IMR-90 (cell line): ENCODE measurements at places on chromosomes 11 and 22. TPM values are rescaled to one million over a fixed set of nuclear protein-coding genes. Genes with fewer than 3 reads are reported as not detected.

DNA sequence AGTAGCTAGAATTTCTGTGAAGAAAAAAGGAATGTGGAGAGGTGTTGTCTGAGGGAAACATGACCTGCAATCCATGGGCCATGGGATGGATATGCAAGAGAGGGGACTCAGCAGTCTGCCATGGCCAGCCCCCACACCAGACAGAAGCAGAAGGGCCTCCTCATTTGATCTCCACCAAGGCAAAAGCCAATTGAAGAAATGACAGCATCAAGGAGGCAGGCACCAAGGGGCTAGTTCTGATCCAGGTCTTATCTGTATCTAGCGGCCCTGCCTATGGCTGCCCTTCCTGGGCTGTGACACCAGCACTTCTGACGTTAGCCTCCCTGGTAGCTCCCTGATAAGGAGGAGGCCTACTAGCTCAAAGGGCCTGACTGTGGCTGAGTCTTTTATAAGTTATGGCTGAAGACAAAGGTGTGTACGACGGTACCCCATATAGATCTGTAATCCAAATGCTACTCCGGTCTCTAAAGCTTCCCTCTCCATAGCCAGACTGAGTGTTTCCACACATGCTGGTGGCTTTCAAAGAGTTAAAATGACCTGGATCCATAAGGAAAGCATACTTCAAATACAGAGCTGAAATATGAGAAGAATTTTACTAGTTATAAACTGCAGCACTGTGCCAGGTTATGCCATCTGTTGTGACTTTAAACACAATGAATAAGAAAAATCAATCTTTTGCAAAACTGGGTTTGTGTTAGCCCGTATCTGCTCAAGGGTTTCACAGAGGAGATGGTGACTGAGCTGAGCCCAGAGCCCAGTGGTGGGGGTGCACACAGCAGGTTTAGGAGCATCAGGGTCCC lies 34.4 kb downstream of the HIRA start:
- DNase-seq: no peak
- H3K4me3 ChIP-seq: no peak overlapping the region
- H3K36me3 ChIP-seq: peaks cover 58% of the 10 kb centered on the region
- no peaks in the 10 kb centered on the region for H3K27me3 ChIP-seq

- H3K27ac ChIP-seq: no peak overlapping the region
- DNase-seq: no peak
- no peaks in the 10 kb centered on the region for H3K27me3 ChIP-seq
- no peaks in the 10 kb centered on the region for H3K4me1 ChIP-seq
Observed at GRCh38 chr22:48796310-48797015, 1031.2 kb downstream of the BRD1 start.

- DNase-seq: no peak
- no peaks in the 10 kb centered on the region for H3K27me3 ChIP-seq
- no peaks in the 10 kb centered on the region for H3K4me1 ChIP-seq
- no peak overlapping the region for H3K27ac ChIP-seq
- no peak overlapping the region for H3K4me3 ChIP-seq
Observed at GRCh38 chr11:31720225-31720624, 90.9 kb downstream of the PAX6 start.

DNA sequence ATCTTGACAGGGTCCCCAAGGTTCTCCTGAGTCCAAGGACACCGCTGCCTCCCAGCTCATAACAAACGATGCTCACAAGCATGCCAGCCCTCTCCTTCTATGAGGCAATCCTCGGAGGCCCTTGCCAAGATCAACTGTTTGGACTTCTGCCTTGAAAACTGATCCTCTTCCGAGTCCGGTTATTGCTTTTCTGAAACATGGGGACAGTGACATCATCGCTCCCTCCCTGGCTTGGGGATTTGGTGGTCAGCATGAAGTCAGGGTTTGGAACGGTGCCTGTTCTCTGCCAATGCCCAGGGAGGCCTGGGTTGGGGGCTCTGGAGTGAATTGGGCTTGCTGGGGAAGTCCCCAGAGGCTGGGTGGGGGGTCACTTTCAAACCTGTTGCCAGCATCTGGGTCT lies 149.3 kb downstream of the FBXO7 start:
- H3K27me3 ChIP-seq: no peaks in the 10 kb centered on the region
- H3K36me3 ChIP-seq: no peaks in the 10 kb centered on the region
- H3K4me3 ChIP-seq: no peak overlapping the region
- peaks cover 42% of the 10 kb centered on the region for H3K4me1 ChIP-seq
- DNase-seq: peak; percentile 98

DNA sequence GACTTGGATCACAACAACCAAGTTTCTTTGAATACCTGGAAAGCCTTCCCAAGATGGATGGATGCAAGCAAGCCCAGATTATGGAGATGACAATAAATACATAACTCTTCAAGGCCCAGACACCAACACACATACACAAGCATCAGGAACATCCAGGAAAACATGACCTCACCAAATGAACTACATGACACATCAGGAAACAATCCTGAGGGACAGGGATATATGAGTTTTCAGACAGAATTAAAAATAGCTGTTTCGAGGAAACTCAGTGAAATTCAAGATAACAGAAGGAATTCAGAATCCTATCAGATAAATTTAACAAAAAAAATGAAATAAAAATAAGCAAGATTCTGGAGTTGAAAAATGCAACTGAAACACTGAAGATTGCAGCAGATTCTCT lies 659.4 kb downstream of the METTL15 start:
- H3K4me3 ChIP-seq: no peak overlapping the region
- H3K27me3 ChIP-seq: no peaks in the 10 kb centered on the region
- peak; percentile 59 for DNase-seq
- H3K36me3 ChIP-seq: no peaks in the 10 kb centered on the region
- H3K4me1 ChIP-seq: peaks cover 4% of the 10 kb centered on the region; the same call in 1 of the 2 replicates

DNA sequence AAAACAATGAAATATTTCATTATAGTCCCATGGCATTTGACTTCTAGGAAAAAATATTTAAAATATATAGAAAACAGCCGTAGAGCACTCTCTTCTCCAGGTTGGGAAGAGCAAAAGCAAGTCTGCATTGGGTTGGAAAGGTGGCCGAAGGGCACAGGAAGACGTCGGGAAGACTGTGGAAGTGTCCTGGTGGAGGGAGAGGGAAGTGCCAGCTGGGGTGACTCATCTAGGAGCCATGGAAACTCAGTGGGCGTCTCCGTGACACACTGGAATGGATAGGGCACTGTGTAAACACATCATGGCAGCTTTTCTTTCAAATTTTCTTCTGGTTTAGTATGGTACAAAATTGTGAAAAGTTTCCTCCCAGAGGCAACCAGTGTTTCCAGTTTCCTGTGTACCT lies 12.7 kb downstream of the GTPBP1 start:
- H3K4me1 ChIP-seq: peaks cover 4% of the 10 kb centered on the region
- H3K27me3 ChIP-seq: no peaks in the 10 kb centered on the region
- peaks cover 33% of the 10 kb centered on the region for H3K36me3 ChIP-seq
- no peak overlapping the region for H3K4me3 ChIP-seq

GRCh38 chr11:8228231-8228630 lies 35.4 kb downstream of the LMO1 start:
- no peaks in the 10 kb centered on the region; the same call in 1 of the 2 replicates for H3K4me1 ChIP-seq
- H3K27me3 ChIP-seq: peaks cover 22% of the 10 kb centered on the region
- no peaks in the 10 kb centered on the region for H3K36me3 ChIP-seq
- H3K4me3 ChIP-seq: no peak overlapping the region
- no peak overlapping the region for H3K27ac ChIP-seq

The NNMT gene
- 74.7 and 108 TPM in 2 replicates for total RNA-seq

The CDC42EP1 gene
- total RNA-seq: 4.7 and 6.1 TPM in 2 replicates

The LRRC75B gene
- 1.4 and 1.6 TPM in 2 replicates for total RNA-seq

The ACRV1 gene
- total RNA-seq: not detected in 2 replicates
